ENCODE measurements at places on chromosomes 6 and 20. TPM values are rescaled to one million over a fixed set of nuclear protein-coding genes. Genes with fewer than 3 reads are reported as not detected.

- H3K4me1 ChIP-seq: peaks cover 15% of the 10 kb centered on the region
- H3K27ac ChIP-seq: no peak overlapping the region
- H3K4me3 ChIP-seq: no peak overlapping the region
- no peaks in the 10 kb centered on the region for H3K36me3 ChIP-seq
- DNase-seq: no peak
Observed at GRCh38 chr6:13203145-13203544, 125.2 kb downstream of the TBC1D7 start.

DNA sequence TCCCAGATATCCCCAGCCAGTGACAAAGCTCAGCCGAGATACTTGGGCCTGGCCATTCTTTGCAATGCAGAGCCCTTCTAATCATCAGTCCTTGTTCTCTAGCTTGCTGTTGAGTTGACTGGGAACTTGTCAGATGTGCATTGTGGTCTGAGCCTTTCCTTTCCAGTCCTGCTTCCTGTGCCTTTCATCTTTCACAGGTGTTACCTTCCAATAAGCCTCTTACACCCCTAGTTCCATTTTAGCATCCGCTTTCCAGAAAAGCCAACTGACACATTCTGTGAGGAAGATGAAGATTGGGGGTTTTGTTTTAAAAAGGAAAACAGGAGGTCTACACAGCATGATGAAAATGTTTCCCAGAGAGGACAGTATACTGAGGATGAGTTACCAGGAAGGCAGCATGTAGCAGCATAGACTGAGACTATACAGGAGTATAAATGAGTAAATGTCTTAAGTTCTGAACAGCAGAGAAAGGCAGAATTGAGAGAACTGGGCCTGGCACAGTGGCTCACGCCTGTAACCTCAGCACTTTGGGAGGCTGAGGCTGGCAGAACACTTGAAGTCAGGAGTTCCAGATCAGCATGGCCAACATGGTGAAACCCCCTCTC lies 5.6 kb upstream of the CEP85L start:
- H3K4me1 ChIP-seq: peaks cover 4% of the 10 kb centered on the region
- DNase-seq: no peak
- H3K36me3 ChIP-seq: no peaks in the 10 kb centered on the region
- H3K27me3 ChIP-seq: peaks cover 17% of the 10 kb centered on the region

DNA sequence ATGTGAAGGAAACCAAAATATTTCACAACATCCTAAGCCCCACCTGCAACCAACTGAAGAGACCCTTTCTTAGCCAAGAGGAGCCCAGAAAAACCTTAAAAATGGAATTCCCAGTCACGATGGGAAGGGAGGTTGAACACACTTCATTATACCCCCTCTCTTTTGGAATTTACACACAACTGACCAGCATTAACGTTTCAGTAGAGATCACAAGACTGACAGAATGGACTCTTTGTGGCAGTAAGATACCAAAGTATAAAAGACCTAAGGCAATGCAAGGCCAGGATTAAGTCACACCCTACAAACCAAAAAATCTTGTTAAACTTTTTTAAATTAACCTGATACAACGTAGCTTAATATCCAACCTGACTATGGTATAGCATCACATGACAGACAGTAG lies 190.9 kb downstream of the OTOR start:
- H3K27me3 ChIP-seq: no peaks in the 10 kb centered on the region
- no peaks in the 10 kb centered on the region for H3K36me3 ChIP-seq
- H3K4me3 ChIP-seq: no peak overlapping the region
- no peak for DNase-seq

GRCh38 chr20:18361678-18362077 lies 73.4 kb downstream of the ZNF133 start:
- no peaks in the 10 kb centered on the region for H3K36me3 ChIP-seq
- H3K27me3 ChIP-seq: no peaks in the 10 kb centered on the region

The SFT2D1 gene
- polyA plus RNA-seq: 127 TPM

The DEFB129 gene
- not detected for polyA plus RNA-seq

GRCh38 chr6:79634491-79635231 lies 3.5 kb downstream of the SH3BGRL2 start:
- no peak for DNase-seq
- H3K27ac ChIP-seq: no peak overlapping the region
- no peaks in the 10 kb centered on the region for H3K36me3 ChIP-seq
- H3K4me3 ChIP-seq: no peak overlapping the region
- H3K27me3 ChIP-seq: no peaks in the 10 kb centered on the region

- no peak overlapping the region for H3K27ac ChIP-seq
- peaks cover 18% of the 10 kb centered on the region for H3K36me3 ChIP-seq
- no peak overlapping the region for H3K4me3 ChIP-seq
- peaks cover 20% of the 10 kb centered on the region for H3K4me1 ChIP-seq
- no peak for DNase-seq
- H3K27me3 ChIP-seq: no peaks in the 10 kb centered on the region
Observed at GRCh38 chr20:5135363-5136012, 8.7 kb downstream of the CDS2 start.

DNA sequence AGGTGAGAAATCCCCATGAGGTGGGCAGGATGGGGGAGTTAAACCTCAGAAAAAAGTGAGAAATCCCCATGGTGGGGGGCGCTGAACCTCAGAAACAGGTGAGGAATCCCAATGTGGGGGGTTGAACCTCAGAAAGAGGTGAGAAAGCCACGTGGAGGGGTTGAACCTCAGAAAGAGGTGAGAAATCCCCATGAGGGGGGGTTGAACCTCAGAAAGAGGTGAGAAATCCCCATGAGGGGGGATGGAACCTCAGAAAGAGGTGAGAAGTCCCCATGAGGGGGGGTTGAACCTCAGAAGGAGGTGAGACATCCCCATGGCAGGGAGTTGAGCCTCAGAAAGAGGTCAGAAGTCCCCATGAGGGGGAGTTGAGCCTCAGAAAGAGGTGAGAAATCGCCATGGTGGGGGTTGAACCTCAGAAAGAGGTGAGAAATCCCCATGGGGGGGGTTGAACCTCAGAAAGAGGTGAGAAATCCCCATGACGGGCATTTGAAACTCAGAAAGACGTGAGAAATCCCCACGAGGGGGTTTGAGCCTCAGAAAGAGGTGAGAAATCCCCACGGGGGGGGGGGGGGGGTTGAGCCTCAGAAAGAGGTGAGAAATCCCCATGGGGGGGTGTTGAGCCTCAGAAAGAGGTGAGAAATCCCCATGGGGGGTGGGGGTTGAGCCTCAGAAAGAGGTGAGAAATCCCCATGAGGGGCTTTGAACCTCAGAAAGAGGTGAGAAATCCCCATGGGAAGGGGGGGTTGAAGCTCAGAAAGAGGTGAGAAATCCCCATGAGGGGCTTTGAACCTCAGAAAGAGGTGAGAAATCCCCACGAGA lies 14.3 kb upstream of the GOPC start:
- H3K4me1 ChIP-seq: no peaks in the 10 kb centered on the region
- H3K36me3 ChIP-seq: no peaks in the 10 kb centered on the region
- DNase-seq: no peak
- no peaks in the 10 kb centered on the region for H3K27me3 ChIP-seq
- H3K4me3 ChIP-seq: no peak overlapping the region

- H3K4me3 ChIP-seq: peak overlapping the region; percentile 85
- H3K27me3 ChIP-seq: no peaks in the 10 kb centered on the region
- H3K4me1 ChIP-seq: peaks cover 51% of the 10 kb centered on the region
Observed at GRCh38 chr6:27892649-27893058, 19.5 kb downstream of the OR2B2 start.

GRCh38 chr6:130189531-130190397 lies 33.0 kb downstream of the SAMD3 start:
- no peak overlapping the region for H3K4me3 ChIP-seq
- no peak for DNase-seq
- H3K4me1 ChIP-seq: no peaks in the 10 kb centered on the region
- peaks cover 2% of the 10 kb centered on the region for H3K27me3 ChIP-seq
- no peaks in the 10 kb centered on the region for H3K36me3 ChIP-seq

The STX16 gene
- polyA plus RNA-seq: 72.7 TPM

DNA sequence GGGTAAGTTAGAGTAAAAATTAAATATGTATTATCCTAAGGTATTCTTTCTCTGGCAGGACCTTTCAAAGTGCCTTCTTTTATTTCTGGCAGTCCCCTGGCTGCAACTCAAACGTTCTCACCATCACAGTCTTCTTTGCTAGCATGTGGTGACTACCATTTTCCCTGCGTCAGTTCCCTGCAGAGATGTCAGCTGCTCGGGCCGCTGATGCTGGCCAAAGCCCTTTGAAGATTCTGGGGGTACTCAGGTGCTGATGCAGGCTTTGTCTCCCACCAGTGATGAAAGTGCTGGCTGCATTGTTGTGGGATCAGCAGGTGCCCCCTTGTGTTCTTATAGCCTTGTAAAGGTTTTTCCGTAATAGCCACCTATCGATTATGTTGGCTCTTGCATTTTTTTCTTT lies 140.1 kb downstream of the BTBD3 start:
- DNase-seq: no peak
- H3K4me1 ChIP-seq: no peaks in the 10 kb centered on the region
- H3K27ac ChIP-seq: no peak overlapping the region
- H3K27me3 ChIP-seq: no peaks in the 10 kb centered on the region
- H3K36me3 ChIP-seq: no peaks in the 10 kb centered on the region
- H3K4me3 ChIP-seq: no peak overlapping the region

DNA sequence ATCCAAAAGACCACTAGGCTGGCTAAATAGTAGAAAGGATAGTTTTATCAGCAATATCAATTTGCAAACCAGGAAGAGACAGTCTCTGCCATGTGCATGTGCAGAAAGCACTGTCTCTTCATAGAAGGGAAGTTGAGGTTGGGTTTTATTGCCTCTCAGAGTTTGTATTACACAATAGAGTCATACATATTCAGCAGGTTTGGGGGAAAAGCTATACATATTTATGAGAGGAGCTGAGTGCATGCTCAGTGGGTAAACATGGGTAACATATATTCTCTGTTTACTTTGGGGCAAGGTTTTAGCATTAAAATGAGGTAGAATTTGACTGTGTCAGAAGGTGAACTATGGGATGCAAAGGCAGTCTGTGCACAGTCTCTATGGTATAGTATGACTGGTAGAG lies 14.9 kb downstream of the TMEM170B start:
- no peaks in the 10 kb centered on the region for H3K4me1 ChIP-seq
- no peak overlapping the region for H3K27ac ChIP-seq
- no peaks in the 10 kb centered on the region for H3K36me3 ChIP-seq
- no peaks in the 10 kb centered on the region for H3K27me3 ChIP-seq
- DNase-seq: no peak

GRCh38 chr6:42251911-42252637 lies 34.4 kb upstream of the MRPS10 start:
- peaks cover 11% of the 10 kb centered on the region for H3K4me1 ChIP-seq
- no peak overlapping the region for H3K27ac ChIP-seq
- H3K36me3 ChIP-seq: no peaks in the 10 kb centered on the region
- no peak overlapping the region for H3K4me3 ChIP-seq

DNA sequence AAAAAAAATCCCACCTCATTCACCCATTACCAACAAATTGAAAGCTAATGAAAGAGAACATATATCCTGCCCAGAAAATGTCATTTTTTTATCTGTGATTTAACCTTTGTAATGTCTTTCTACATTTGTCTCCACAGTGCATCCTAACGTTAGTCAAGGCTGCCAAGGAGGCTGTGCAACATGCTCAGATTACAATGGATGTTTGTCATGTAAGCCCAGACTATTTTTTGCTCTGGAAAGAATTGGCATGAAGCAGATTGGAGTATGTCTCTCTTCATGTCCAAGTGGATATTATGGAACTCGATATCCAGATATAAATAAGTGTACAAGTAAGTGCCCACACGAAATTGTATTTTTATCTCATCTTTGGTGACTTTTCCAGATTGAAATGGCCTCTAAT lies 30.0 kb downstream of the RSPO3 start:
- no peaks in the 10 kb centered on the region for H3K4me1 ChIP-seq
- H3K27me3 ChIP-seq: no peaks in the 10 kb centered on the region
- H3K4me3 ChIP-seq: no peak overlapping the region
- H3K27ac ChIP-seq: no peak overlapping the region
- no peaks in the 10 kb centered on the region for H3K36me3 ChIP-seq

GRCh38 chr6:82506526-82506925 lies 142.9 kb downstream of the TPBG start:
- no peaks in the 10 kb centered on the region for H3K4me1 ChIP-seq
- no peaks in the 10 kb centered on the region for H3K27me3 ChIP-seq
- no peak overlapping the region for H3K4me3 ChIP-seq

The C6orf163 gene
- polyA plus RNA-seq: 1.0 TPM

The RSPH3 gene
- polyA plus RNA-seq: 1.4 TPM

The PRSS16 gene
- not detected for polyA plus RNA-seq

The NCOA7 gene
- 20.8 TPM for polyA plus RNA-seq

The RHAG gene
- not detected for polyA plus RNA-seq

DNA sequence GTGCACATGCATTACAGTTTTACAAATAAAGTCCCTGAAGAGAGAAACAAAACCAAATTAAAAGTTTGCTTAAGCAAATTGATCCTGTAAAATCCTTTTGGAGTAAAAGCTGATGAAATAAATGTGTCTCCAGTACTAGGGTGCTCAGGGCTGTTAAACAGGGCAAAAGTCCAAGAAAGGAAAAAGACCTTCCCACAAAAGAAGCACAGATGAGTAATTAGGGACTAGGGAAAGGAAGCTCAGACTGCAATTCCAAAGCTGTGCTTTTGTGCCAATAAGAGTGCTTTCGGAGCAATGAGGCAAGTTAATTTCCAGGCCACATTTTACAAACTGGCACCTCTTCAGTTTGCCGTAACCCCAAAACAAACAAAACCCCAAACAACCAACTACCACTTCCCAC lies 10.4 kb upstream of the RNF182 start:
- no peaks in the 10 kb centered on the region for H3K4me1 ChIP-seq
- H3K27ac ChIP-seq: no peak overlapping the region
- H3K27me3 ChIP-seq: peaks cover 1% of the 10 kb centered on the region
- no peak overlapping the region for H3K4me3 ChIP-seq

- no peaks in the 10 kb centered on the region for H3K27me3 ChIP-seq
- peaks cover 59% of the 10 kb centered on the region for H3K4me1 ChIP-seq
- DNase-seq: no peak
- H3K36me3 ChIP-seq: no peaks in the 10 kb centered on the region
- H3K27ac ChIP-seq: no peak overlapping the region
- no peak overlapping the region for H3K4me3 ChIP-seq
Observed at GRCh38 chr6:2844008-2844407, 2.3 kb upstream of the SERPINB1 start.

DNA sequence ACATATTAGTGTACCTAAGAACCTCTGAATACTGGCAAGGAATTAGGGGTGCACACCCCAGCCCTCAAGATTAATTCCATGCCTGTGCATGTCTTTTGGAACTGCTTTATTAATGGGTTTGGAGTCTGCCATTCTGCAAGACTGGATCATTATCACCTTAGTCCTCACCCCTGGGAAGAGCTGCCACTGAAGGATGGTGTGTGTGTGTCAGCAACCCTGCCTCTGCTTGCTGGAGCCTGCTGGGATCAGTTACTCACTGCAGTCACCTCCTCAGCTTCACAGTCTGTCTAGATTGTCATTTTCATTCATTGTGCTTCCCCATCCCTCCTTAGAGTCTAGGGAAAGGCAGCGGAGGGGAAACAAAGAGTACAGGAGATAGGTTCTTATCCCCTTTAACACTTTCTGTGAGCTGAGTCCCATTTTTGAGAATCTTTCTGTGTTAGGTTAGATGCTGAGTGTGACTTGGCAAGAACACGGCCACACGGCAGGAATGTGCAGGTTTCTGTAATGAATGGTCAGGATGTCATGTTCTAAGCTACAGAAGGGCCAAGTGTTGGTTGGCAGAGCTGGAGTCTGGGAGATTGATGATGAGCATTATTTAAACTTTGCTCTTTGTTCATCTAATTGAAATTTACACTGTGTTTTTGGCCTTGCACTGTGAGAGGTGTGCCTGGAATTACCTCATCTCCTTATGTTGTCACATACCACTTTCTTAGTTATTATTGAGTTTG lies 21.1 kb downstream of the GHRH start:
- H3K4me1 ChIP-seq: no peaks in the 10 kb centered on the region
- no peak overlapping the region for H3K4me3 ChIP-seq
- H3K27me3 ChIP-seq: no peaks in the 10 kb centered on the region
